ENCODE measurements at places on chromosomes 3 and 15. TPM values are rescaled to one million over a fixed set of nuclear protein-coding genes. Genes with fewer than 3 reads are reported as not detected.

CISH gene
- total RNA-seq: 3.4 TPM

RAD51 gene
- 0.92 TPM for total RNA-seq

CCRL2 gene
- total RNA-seq: 1.7 TPM

CD96 gene
- 0.45 TPM for total RNA-seq

INSYN1 gene
- total RNA-seq: 21.2 TPM

TF gene
- under 0.01 TPM for total RNA-seq

MUSTN1 gene
- 13.5 TPM for total RNA-seq

AGTR1 gene
- 17.4 TPM for total RNA-seq

INKA1 gene
- total RNA-seq: 3.5 TPM

STXBP5L gene
- 0.42 TPM for total RNA-seq

ZDHHC23 gene
- total RNA-seq: 5.2 TPM

GOLGA8S gene
- 0.13 TPM for total RNA-seq

RTP4 gene
- 0.50 TPM for total RNA-seq

TTLL13 gene
- not detected for total RNA-seq

ISLR2 gene
- 1.1 TPM for total RNA-seq

All from esophagus muscularis mucosa (tissue), 4 donors.